ENCODE measurements at places on chromosomes 6 and 20.

DNA sequence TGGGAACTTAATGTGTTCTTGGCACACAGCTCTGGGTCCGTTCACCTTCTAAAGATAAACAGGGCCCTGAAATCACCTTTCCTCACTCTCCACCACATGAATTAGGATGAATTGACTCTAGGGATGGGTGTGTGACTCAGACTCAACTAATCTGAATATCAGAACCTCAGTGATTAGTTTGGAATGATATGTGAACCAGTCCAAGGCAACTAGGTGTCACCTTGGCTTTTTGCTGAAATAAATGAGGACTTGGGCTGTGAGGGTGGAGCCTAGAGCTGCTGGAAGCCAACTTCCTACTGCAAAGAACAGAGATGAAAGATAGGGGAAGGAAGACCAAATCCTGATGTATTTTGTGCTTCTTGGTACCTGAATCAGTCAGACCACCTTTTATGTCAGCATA, 132.0 kb upstream of the RNF24 start:
- no peak for DNase-seq

GRCh38 chr20:9615118-9615517, 100.7 kb downstream of the LAMP5 start:
- no peak for DNase-seq

GRCh38 chr6:20691185-20691584, 156.9 kb downstream of the CDKAL1 start:
- DNase-seq: no peak

DNA sequence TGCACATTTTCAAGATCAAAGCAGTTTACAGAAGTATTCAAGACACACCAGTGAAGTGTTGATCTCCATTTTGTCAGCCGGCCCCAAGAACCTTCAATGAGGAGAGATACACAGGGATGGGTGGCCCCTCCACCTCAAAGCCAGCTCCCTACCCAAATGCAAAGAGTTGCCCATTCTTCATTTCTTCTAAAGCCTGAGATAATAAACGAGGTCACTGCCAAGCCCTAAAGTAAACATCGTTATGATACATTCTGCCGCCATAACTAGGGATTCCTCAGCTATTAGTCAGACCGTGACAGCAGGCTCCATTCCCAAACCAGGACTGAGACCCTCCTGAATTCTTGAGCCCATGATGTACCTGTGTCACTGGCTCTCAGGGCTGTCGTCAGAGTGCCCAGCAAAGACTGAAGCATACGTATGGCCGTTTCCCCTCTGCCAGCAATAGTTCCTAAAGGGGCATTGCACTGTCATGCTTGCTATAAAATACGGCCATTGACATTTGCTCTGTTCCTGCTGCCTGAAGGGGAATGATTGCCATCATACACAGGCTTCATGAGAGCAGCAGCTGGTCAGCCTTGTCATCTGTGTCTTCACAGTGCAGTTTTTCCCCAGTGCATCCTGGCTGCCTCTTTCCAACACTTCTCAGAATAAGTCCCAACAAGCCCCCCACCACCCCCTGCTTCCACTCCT, 41.7 kb downstream of the ISM1 start:
- DNase-seq: no peak

DNA sequence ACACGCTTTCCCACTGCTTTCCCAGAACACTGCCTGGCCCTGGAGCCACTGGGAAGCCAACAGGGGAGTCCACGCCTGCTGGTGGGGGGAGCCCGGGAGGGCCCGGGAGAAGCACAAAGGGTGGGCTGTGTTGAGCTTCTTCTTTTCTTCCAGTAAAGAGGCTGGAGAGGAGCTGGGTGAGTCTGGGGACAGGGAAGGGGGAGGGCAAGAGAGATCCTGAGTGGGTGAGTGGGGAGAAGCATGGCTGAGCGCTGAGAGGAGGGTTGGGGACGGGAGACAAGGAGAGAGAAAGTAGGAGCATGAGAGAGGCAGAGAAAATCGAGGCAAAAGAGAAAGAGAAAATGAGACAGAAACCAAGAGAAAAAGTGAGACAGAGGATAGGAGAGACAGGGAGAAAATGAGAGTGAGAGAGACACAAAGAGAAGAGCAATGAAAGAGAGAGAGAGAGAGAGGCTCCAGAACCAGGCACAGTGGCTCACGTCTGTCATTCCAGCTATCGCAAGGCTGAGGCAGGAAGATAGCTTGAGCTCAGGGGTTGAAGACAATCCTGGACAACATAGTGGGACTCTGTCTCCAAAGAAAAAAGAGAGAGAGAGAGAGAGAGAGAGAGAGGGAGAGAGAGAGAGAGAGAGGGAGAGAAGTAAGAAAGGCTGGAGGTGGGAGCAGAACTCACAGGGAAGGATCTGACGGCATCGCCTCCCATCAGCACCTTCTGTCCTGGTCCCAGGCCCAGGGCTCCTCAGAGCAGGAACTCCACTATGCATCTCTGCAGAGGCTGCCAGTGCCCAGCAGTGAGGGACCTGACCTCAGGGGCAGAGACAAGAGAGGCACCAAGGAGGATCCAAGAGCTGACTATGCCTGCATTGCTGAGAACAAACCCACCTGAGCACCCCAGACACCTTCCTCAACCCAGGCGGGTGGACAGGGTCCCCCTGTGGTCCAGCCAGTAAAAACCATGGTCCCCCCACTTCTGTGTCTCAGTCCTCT, 2.0 kb downstream of the LST1 start:
- DNase-seq: no peak

- DNase-seq: no peak
Measured at GRCh38 chr6:56802584-56802983, 152.3 kb upstream of the BEND6 start.

- DNase-seq: no peak
Measured at GRCh38 chr20:3250091-3250504, 11.1 kb upstream of the SLC4A11 start.

DNA sequence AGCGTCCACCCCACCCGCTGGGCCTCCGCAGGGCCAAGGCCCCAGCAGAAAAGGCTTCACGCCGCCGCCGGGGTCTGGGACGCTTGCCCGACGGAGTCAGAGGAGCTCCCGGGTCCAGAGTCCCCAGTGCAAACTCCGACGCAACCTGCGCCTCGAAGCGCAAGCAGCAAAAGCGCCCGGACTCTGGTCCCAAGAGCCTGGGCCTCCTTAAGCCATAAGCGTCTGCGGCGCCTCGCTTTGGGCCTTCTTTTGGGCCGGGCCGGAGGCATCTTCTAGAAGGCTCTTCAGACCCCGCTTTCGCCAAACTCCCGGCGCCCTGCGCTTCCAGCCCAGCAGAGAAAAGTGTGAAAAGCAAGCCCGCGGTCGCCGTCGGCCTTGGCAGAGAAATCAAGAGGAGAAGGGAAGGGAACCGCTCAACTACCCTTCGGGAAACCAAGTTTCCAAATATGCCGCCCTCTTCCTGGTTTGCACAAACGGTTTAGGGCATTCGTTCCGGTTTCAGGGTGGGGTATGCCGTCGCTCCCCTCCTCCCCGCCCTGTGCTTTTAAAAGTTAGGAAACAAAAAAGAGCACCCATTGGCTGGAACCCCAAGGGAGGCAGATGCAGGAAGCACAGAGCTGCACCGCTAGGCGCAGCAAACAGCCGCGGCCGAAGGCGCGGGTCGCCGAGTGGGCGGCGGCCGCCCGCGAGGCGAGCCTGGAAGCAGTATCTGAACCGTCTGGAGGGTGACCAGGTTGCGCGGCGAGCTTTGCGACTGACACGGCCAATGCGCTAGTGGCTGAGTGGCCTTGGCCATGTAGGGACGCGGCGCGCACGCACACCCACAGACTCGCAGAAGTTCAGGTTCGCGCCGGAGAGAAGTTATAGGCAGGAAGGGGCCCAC, 1.2 kb downstream of the TBX18 start:
- DNase-seq: no peak
